ENCODE measurements at places on chromosomes 5 and 9.

- no peak for DNase-seq
These were observed 81.1 kb upstream of the EPB41L4B start for GRCh38 chr9:109401990-109402318.

DNA sequence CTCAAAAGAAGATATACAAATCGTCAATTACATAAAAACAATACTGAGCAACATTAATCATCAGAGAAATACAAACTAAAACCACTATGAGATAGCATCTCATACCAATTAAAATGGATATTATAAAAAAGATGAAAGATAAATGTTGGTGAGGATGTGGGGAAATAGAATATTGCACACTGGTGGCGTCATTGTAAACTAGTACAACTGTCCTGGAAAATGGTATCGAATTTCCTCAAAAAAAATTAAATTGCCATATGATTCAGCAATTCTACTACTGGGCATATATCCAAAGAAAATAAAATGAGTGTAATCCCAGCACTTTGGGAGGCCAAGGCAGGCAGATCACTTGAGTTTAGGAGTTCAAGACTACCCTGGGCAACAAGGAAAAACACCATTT lies 326.0 kb upstream of the FTMT start:
- no peak for DNase-seq

GRCh38 chr9:19754921-19755320 lies 33.9 kb downstream of the SLC24A2 start:
- no peak for DNase-seq

DNA sequence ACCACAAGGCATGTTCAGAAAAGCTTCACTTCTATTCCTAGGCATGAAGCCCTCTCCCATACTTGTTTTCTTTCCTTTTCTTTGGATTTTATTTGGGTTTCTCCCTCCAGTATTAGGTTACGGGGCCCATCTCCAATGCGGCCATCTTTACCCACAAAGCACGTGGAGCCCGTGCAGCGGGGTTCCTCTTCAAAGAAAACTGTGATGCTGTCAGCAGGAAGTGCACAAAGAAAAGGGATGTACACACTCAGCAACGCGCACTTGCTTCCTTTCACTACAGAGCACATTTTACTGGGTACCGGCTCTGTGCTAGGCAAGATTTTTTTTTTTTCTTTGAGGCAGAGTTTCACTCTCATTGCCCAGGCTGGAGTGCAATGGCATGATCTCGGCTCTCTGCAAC lies 106.6 kb downstream of the COL23A1 start:
- no peak for DNase-seq

DNA sequence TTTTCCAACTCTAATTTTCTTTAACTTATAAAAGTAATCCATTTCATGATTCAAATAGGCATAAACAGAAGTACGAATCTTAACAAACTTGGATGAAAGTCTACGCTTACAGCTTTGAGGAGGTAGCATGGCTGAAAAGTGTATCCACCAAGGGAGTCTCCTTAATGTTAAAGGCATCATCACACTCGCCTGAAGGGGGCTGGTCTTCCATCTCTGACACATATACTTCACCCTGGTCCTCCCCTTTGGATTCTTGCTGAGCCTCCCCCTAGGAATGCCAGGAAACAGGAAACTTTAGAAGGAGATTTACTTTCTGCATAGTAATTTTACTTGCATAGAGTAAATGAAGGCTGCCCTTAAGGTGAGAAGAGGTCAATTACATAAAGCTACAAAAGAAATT lies 10.3 kb upstream of the NME5 start:
- DNase-seq = no peak

DNA sequence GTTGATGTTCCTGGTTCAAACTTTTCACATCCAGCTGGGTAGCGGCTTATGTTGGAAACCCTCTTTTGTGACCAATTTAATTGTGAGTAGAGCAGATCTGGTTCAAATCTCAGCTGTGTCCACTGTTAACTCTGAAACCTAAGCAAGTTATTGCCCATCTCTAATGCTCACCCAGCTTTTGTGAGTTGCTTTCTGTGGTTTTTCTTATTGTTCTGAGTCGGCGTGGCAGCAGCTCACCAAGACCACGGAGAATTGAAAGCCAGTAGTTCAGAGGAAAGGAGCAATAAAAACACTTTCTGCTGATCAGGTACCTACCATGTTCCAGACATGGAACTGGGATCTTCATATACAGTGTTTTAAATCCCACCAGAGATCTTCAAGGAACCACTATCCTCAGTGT lies 114.4 kb downstream of the DOCK2 start:
- DNase-seq = no peak

Measured in right atrium auricular region (tissue), 2 donors.